ENCODE measurements at places on chromosomes 11 and 22.
A peak's percentile ranks its signal among the peaks of the same experiment; 100 is the strongest.

DNA sequence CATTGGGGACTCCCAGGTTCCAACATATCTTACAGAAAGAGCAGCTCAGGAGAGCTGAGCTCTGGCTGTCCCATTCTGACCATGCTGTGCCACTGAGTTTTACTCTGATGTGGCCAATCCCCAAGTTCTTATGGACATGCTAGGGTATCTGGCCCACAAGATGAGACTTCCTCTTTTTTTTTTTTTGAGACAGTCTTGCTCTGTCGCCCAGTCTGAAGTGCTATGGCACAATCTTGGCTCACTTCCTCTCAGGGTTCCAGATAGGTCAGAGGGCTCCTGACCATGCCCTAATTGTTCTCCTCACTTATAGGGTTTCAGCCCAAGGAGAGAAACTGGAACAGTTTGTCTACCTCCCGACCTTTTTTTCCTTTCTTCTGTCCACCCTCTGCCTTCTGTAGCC is 152.3 kb upstream of the CCDC90B start:
- DNase-seq: no peak

- no peak for DNase-seq
Observed at GRCh38 chr11:22342211-22343031, 4.2 kb downstream of the SLC17A6 start.

GRCh38 chr22:19876941-19877625 is 22.4 kb upstream of the GNB1L start:
- no peak for DNase-seq

DNA sequence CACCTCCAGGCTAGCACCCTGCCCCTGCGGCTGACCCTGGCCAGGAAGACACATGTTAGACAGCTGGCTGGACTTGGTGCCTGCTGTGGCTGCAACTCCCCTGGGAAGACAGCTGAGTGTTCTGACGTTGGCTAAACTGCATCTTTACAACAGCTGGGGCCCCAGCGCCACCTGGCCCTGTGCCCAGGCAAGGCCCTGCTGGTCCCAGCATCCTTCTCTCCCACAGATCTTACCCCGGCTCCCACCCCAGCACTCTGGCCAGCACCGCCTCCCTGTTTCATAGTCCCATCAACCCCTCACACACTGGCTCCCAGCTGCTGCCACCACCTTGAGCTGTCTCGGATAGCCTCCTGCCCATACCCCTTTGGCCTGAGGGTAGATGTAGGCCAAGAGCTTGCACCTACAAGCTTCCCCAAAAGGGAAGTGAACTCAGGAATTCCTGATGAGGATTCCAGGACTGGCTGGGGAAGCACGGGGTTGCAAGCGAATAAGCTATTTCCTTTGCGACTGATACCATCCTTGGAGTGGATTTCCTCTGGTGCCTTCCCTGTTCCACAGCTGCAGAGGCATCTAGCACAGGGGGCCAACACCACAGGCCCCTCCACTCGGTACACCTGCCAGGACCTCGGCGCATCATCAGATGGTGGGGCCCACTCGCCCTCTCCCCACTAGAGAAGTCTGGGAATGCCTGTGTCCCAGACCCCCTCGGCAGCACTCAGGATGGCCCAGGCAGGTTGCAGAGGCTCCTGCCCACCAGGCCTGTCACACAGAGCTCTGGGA is 28.5 kb downstream of the RSPH14 start:
- DNase-seq: no peak

DNA sequence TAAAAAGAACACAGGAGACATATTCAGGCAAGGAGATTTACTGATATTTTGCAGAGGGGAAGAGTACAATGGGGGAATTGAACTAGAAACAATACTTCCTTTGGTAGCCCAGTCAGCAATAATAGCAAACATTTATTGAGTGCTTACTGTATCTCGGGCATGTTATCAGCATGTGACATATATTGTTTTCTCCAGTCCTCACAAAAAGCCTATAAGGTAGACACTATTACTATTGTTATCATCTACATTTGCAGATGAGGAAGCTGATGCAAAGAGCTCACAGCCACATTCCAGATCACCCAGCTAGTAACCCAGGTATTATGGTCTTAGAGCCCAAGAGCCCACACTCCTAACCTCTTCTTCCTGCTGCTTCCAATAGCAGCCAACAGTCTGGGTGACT is 27.9 kb downstream of the NAV2 start:
- no peak for DNase-seq

- DNase-seq: no peak
Observed at GRCh38 chr22:49183208-49183825, 644.4 kb downstream of the BRD1 start.

GRCh38 chr11:118201966-118202365 is 22.8 kb downstream of the JAML start:
- no peak for DNase-seq

GRCh38 chr22:37549704-37550059 is 10.6 kb upstream of the CDC42EP1 start:
- DNase-seq: no peak

GRCh38 chr22:38704654-38705234 is 1.0 kb upstream of the GTPBP1 start:
- DNase-seq: no peak

GRCh38 chr11:45551191-45551713 is 114.2 kb downstream of the CHST1 start:
- no peak for DNase-seq

DNA sequence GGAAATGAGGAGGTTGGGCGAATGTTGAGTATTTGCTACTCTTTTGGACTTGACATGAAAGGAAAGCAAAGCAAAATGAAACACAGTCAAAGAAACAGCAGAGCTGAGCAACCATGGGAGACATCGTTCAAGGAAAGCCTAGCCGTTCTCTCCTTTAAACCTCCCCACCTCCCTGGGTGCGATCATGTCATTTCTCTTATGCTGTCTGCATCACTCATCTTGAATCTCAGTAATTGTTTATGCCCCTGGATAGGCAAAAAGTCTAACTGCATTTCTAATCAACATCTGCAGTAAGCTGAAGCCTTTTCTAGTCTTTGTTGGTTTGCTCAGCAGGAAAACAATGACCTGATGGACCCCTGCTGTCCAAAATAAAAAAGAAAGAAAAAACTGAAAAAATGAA is 107.0 kb downstream of the MSANTD4 start:
- no peak for DNase-seq

- no peak for DNase-seq
Observed at GRCh38 chr22:33240888-33241475, 182.8 kb upstream of the SYN3 start.

GRCh38 chr11:64026575-64027205 is 9.0 kb upstream of the FLRT1 start:
- DNase-seq: no peak

GRCh38 chr11:63212742-63213141 is 30.7 kb downstream of the SLC22A25 start:
- DNase-seq: no peak

DNA sequence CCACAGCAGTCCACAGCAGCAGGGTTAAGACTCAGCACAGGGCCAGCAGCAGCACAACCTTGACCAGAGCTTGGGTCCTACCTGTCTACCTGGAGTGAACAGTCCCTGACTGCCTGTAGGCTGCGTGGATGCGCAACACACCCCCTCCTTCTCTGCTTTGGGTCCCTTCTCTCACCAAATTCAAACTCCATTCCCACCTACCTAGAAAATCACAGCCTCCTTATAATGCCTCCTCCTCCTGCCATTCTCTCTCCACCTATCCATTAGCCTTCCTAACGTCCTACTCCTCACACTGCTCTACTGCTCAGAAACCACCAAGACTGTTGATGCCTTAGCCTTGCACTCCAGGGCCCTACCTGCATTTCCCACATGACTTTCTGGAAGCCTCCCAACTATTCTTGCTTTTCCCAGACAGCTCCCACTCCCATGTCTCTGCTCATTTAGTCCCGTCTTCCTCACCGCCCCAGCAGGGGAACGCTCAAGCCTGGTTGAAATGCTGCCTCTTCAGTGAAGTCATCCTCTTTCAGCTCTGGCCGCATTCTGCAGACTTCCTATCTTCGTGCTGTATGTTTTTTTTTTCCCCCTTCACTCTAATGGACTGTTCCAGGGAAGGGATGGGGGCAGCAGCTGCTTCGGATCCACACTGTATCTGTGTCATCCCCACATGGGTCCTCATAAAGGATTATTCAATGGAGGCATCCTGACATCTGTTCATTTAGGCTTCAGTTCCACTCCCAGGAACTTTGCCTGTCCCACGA is 3.3 kb downstream of the IL18BP start:
- DNase-seq: no peak

GRCh38 chr11:107653076-107653475 is 58.8 kb downstream of the SLN start:
- no peak for DNase-seq

GRCh38 chr11:134144744-134145143 is 75.9 kb downstream of the JAM3 start:
- DNase-seq: no peak

GRCh38 chr11:10770626-10771254 is 19.7 kb downstream of the CTR9 start:
- no peak for DNase-seq

DNA sequence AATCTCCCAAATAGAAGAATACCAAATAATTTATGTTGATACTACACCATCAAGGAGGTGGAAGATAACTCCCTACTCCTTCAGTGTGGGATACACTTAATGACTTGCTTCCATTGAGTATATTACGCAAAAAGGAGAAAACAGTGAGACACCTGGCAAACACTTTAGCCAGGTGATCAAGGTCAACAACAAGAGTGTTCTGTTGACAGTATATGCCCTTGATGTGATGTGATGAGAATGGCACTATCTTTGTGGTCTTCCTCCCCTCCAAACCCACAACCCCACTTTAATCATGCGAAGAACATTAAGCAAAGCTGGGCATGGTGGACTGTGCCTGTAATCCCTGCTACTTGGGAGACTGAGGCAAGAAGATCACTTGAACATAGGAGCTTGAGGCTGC is 26.0 kb downstream of the MAPK1 start:
- no peak for DNase-seq

DNA sequence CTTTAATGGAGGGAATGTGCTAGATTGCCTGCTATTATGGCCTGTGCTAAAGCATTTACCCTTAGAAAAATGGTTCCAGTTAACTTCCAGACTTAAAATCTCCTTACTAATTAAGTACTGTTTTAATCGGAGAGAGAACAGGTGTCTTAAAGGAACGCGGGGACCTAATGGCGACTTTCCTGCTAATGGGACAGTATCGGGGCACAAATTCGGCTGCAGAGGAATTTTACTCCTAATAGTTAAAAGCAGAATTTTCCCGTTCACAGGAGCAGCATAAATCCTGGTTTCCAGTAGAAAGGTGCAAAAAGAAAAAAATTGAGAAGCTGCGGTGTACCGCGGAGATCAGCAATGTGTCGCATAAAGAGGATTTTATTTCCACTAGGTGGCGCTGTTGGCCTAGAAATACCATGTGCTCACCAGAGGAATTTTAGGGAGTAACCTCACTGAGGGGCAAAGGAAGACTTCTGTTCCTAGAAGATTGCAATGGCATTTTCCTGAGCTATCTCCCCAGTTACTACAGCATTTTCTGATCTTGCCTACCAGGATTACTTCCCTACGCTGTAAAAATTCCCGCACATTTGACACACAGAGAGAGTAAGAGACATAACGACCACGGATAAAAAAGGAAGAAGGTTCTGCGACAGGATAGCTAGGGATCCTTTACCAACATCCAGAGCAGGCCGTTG is 44.5 kb downstream of the ZNF280B start:
- DNase-seq: peak; percentile 44

DNA sequence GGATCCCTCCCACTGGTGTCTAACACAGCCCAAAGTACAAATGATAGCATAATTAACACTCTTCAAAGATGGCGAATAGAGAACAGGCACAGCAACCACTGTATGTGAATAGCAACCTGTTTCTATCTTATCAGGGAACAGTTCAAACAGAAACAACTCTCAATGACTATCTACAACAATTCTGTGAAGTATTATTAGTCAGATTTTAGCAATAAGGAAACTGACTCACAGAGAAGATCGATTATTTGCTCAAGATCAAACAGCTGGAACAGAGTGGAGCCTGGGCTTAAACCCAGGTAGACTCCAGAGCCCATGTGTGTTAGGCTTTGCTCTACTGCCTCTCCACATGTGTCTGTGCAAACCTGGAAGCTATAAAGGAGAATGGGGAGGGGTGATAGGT is 88.7 kb downstream of the C11orf58 start:
- no peak for DNase-seq

- no peak for DNase-seq
Observed at GRCh38 chr11:32044158-32044863, 46.6 kb upstream of the RCN1 start.

- peak; percentile 71 for DNase-seq
Observed at GRCh38 chr11:34243600-34244464, 114.0 kb downstream of the ABTB2 start.

- peak; percentile 66 for DNase-seq
Observed at GRCh38 chr22:36252754-36253522, at the start of gene APOL1. Gene APOL1 (plus strand): TSS chr22:36253133. CDS start chr22:36254956, 1,823 bp downstream.

DNA sequence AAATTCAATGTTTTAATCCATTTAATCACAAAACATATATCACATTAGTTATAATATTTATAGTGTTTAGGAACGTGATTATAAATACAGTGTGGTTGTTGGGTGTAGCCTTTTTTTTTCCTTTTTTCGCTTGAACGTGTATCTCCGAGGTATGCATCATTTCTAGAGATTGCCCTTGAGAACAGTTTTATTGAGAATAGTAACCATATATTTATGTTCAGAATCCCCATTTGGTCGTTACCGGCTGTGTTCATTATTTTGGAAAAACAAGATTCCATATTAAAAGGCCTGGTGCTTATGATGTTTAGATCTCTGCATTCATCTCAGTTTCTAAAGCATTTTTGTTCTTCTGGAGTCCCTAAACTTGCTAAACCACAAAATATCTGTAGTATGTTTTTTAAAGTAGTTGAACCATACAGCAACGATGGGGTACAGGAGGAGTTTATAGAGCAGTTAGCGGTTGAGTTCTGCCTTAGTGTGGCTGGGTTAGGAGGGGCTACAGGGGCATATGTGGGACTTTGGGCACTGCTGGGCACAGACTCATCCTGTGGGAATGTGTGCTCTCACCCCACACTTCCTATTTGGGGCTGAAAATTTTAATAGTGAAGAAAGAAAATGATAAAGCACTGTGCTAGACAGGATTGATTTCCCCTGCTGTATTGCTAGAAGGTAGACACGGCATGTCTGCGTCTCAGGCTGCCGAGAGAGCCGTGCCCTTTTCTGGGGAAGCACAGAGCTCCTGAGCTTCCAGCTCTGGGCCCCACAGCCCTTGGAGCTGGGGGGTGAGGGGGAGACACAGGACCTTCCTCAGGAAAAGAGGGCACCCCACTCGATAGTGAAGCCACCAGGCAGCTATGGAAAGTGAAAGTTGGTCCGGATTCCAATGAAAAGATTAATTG is 81.5 kb upstream of the PPARA start:
- DNase-seq: no peak

- DNase-seq: no peak
Observed at GRCh38 chr11:8766988-8767374, 84.4 kb downstream of the RPL27A start.

Data from stimulated activated effector memory CD8-positive, alpha-beta T cell treated with anti-CD3 and anti-CD28 coated beads, Interleukin-12 subunit alpha, Interleukin-12 subunit beta, amount 100 ng/mL, for 72 hours (primary cell).